Endothelial cell of umbilical vein (primary cell): ENCODE measurements at places on chromosomes 5 and 9.

GRCh38 chr9:114349713-114350480 is 20.2 kb downstream of the ORM2 start:
- no peak for DNase-seq

GRCh38 chr5:175878544-175879438 is 7.4 kb downstream of the CPLX2 start:
- DNase-seq: no peak

GRCh38 chr5:66615136-66615535 is 18.9 kb downstream of the MAST4 start:
- no peak for DNase-seq

DNA sequence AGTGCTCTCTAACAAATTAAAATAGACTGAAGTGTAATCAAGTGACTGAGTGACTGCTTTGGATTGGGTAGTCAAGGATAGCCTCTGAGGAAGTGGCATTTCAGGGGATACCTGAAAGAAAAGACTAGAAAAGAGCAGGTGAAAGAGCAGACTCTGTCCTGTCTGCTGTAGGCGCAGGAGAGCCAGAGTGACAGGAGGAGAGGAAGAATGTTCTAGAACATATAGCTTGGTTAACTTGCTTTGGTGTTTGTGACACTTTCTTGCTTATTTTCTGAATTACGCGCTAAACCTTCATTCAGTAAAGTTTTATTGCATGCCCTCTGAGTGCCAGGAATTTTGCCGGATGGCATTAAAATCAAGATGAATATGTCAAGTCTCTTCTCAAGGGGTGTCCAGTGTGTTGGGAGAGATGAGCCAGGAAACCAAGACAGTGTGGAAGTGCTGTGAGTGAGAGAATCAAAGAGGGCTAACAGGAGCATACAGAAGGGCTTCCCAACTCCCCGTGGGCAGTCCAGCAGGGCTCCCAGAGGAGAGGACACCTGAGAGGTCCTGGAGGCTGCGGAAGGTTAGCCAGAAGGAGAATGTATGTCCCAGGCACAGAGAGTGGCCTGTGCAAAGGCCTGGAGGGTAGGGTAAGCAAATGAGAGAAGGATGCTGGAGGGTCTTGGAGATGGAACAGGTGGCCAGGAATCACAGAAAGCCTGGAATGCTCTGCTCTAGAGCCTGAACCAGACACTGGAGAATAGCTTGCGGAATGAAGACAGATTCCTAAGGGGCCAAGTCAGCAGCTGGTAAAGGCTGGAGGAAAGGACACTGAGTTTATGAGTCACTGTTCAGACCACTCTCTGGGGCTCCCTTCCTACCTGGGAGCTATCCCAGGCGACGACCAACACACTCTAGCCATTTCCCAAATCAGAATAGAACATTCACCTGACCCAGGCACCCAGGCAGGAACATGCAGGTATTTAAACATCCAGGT is 59.3 kb downstream of the SLC22A5 start:
- DNase-seq: no peak

DNA sequence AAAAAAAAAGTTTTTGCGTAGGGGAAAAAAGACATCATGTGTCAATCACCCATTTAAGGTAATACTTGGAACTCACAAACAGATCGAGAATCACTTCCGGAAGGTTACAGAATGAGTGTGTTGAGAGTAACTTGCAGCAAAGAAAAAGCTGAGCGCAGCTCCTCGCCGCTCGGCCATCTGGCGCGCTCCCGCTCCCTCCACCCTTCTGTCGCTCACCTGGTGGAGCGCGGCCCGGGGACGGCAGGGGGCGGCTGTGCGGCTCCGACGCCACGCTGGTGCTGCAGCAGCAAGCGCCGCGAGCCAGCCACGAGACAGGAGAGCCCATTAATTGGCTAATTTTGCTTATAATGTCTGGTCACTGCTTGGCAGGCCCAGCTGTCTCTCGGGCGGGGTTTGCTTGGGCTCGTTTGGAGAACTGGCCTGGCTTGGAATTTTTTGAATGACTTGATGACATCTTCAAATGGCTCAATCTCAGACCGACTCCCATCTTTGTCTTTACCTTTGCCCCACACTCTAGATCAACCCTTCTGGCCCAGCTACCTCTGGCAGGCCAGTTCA is 601.8 kb downstream of the CCDC171 start:
- DNase-seq: peak; percentile 40
